ENCODE measurements at places on chromosomes 13 and 19.

- no peak for DNase-seq
These were observed 37.7 kb upstream of the DCUN1D2 start for GRCh38 chr13:113528101-113528812.

DNA sequence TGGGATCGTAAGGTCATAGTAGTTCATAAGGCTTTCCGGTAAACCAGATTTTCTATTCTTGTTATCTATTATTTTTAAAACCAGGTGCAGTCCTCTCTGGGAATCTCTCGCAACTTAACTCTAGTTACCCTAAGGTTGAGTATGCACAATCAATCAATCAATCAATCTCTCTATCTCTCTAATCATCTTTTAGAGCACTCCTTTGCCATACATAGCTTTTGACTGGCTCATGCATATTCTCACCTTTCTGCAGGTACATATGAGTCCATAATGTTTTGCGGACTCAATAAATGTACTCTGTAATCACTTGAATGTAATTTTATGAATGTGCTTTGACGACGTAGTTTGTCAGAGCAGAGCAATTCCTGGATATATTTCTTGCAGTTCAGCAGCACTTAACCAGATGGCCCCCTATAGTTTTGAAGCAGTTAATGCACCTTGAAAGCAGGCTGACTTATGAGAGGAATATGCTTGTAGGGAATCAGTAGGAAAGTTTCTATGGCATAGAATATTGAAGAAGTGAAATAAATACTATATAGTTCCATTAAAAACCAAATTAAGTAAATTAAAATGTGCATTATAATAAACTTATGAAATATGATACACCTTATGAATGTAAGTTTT is 524.7 kb downstream of the GPC5 start:
- DNase-seq: no peak

DNA sequence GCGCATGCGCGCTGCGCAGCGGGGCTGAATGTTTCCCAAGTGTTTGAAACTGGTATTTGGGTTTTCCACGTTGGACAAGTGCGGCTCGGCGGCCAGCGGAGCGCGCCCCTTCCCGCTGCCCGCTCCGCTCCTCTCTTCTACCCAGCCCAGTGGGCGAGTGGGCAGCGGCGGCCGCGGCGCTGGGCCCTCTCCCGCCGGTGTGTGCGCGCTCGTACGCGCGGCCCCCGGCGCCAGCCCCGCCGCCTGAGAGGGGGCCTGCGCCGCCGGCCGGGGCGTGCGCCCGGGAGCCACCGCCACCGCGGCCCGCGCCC is at the start of gene ING1:
Gene ING1 (plus strand): TSS at position 59 of the 311 bp plus-strand sequence. CDS start 450 bp downstream, outside the sequence.
- DNase-seq: no peak

DNA sequence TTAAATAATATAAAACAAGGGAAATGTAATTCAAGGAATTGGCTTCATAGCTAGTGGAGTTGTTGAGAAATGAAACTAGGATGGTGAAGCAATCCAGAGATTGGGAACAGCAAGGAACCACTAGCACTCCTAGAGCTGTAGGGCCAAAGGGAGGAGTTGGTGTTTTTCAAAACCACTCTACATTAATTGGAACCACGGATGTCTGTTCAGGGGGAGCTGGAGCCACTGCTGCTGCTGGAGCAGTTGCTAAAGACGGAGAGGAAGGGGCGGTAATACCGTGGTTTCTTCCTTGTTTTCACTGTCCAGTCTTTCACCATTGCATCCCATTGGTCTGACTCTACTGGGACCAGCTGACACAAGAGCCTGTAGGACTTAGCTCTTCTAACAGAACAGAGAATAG is 8.5 kb downstream of the DNAJC15 start:
- DNase-seq: no peak

GRCh38 chr13:37685206-37685605 is 86.6 kb upstream of the POSTN start:
- DNase-seq: no peak

GRCh38 chr19:42131149-42132029 is 857 bp downstream of the POU2F2 start:
- DNase-seq: no peak

DNA sequence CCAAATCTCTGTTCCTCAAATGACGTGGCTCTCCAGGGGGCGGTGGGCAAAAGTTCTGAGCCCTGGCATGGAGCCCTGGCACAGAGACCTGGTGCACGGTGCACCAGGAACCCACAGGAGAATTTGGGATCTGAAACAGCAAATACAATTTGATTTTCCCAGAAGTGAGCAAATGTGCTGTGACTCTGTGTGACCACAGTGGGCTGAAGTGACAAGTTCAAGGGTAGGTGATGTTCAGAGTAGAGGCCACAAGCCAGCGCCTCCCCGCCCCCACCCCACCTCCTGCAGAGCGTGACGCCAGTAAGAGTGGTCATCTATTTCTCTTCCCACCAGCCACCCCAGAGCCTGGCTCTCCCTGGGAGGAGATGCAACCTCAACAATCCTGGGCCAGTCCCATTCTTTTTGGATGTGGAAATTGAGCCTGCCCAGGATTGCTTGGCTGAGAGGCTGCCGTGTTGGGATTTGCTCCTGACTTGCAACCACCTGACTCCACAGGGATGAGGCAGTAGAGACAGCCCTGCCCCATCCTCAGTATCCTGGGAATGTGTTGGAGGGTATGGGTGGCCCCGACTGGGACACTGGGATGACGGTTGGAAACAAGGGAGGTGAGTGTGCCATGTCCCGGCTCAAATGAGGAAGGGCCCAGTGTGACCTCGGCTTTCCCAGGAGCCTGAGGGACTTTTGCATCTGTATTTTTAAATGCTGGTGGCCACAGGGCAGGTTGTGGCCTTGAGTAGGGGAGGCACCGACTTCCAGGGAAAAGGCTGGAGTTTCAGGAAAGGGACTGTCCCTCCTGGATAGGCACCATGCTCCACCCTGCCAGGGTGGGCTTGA is 11.1 kb upstream of the BCL3 start:
- DNase-seq: no peak

- no peak for DNase-seq
These were observed 32.6 kb downstream of the SLC7A1 start for GRCh38 chr13:29562786-29563438.

- no peak for DNase-seq
These were observed 24.9 kb downstream of the RCN3 start for GRCh38 chr19:49552749-49553148.

DNA sequence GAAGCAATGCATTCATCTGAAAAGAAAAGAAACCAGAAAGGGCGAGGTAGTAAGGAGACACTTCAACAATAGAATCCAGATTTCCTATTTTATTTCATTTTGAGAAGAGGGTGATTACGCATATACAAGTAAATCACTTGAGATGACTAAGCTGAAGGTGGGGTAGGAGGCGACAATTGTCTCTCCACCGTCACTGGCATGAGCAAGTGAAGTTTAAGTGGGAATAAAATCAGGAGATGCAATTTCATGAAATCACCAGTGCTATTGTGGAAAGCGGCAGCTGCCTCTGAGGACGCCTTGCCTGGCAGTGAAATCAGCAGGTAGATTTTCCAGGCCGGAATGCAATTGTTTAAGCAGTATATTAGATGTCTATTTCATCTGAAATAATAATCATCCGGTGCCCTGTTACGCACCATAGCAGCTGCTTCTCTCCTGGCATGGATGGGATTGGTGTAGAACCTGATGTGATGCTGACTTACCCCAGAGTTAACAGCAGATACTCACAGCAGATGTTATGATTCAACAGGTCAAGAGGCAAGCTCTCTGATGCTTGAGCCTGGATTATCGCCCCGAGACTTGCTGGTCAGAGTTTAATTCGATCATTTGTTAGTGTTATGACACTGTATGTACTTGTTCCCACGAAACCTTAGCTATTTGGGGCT is 64.3 kb downstream of the RASL11A start:
- no peak for DNase-seq

DNA sequence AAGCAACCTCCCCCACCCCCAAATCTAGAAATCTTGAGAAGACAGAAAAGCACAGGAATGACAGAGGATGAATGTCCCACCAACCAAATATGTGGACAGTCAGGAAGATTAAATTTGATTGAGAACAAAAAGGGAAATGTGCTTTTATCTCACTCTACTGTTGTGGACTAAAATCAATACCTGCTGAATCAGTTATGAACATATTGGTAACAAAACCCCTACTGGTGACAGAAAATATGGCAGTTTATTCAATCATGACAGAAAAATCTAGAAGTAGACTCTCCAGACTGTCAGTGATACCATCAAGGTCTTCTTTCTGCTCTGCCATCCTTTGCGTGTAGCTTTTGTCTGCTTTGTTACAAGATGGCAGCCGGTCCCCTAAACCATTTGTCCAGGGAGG is 35.2 kb downstream of the FAM216B start:
- no peak for DNase-seq
